ENCODE measurements at places on chromosomes 4 and X. TPM values are rescaled to one million over a fixed set of nuclear protein-coding genes. Genes with fewer than 3 reads are reported as not detected.

- peak; percentile 51 for DNase-seq
Observed at GRCh38 chr4:2745981-2746806, 9.9 kb downstream of the TNIP2 start.

DNA sequence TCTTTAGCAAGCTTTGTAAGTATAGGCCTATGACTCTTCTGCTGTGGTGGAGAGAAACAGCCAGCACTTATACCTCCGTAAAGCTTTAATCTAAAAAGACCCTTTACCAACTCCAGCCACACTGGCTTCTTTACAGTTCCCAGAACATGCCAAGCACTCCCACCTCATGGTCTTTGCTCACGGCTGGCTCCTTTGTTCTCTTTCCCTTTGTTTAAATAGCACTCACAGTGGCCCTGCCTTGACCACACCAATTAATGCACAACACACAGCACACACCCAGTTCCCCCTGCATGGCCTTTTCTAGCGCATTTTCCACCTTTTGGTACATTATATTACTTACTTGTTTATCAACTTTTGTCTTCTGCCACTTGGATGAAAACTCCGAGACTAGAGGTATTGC lies 18.9 kb downstream of the PPID start:
- DNase-seq, result no peak

- no peak for DNase-seq
Observed at GRCh38 chrX:18017411-18017810, 156.3 kb upstream of the RAI2 start.

- no peak for DNase-seq
Observed at GRCh38 chr4:147958057-147958456, 226.2 kb downstream of the ARHGAP10 start.

GRCh38 chr4:4598851-4599411 lies 57.1 kb upstream of the STX18 start:
- DNase-seq, result no peak

DNA sequence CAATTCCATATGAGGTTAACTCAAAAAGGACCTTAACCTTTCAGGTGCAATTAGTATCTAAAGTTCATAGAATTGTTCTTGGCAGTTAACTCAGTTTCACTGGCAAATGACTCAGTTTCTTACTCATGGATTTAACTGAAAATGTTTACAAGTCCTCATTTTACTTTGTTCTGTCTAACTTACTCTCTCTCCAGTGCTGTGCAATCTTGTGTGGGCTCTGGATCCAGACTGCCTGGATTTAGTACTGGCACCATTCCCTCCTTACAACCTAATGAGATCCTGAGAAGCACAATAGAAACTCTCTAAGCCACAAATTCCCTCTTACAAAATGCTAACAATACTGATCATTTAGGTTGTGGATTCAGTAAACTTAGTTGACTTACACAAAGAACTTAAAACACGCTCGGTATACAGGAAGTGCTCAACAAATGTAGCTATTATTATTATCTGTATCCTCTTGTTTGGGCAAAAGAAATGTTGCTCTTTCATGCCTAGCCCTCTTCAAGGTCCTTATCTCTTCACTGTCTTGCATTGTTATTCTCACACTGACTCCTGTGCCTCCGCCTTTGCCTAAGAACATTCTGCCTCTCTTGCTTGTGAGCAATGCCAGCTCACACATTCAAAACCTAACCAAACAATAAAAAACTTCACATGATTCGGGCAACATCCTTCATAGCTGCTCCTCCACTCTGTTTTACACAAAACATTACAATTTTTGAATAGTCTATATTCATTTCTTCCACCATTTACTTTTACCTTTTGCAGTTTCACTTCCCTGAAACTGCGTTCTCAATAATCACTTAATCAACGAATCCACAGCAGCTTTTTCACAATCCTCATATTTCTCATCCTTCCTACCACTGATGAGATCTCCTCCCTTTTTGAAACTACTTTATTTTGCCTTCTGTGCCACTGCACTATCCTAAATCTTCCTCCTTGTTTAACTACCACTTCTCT lies 91.8 kb downstream of the PDE5A start:
- no peak for DNase-seq

DNA sequence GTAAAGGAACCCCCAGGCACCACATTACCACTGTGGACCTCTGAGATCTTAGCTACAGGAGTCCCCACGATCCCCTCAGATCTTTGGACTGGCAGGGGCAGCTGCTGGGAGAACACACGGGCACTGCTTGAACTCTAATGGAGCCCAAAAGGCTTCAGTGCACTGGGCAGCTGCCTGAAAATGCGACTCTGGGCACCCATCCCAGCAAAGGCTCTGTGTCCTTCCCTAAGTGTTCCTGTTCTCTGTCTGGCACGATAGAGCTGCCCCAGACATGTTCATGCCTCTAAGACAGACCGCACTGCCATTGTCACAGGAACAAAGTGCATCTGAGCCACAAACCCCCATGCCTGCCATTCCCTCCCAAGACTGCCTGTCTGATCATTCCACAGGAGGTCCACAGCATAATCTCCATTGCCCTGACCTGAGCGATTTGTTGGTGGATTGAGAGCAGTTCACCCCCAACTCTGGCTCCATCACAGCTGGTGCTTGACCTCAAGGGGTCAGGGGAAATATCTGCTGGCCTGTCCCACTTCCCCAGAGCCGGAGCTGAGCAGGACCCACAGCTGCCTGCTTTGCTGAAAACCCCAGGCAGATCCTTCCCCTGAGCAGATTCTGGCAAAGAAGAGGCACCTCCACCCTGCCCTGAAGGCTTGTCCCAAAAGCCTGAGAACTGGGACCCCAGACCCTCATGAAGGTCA lies 436.0 kb upstream of the INTU start:
- no peak for DNase-seq

Gene BTC
- total RNA-seq, result 2.9 TPM

DNA sequence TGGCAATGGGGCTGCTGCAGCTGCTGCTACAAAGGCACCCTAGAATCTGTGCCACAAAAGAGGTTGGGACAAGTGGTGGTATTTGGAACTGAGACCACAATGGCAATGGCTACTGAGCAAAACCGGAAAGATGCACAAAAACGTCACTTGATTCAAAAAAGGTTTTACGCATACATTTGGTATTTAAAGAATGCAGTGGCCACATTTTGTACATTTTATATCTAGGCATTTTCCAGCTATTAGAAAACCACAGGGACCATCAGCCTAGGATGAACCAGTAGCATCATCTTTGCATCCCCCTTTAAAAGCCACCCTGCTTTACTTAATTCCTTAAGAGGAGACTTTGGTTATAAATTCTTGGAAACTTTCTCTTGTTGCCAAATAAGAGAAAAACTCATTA lies 104.8 kb upstream of the CXCL13 start:
- DNase-seq, result no peak

Gene USP51
- total RNA-seq, result 4.2 TPM

DNA sequence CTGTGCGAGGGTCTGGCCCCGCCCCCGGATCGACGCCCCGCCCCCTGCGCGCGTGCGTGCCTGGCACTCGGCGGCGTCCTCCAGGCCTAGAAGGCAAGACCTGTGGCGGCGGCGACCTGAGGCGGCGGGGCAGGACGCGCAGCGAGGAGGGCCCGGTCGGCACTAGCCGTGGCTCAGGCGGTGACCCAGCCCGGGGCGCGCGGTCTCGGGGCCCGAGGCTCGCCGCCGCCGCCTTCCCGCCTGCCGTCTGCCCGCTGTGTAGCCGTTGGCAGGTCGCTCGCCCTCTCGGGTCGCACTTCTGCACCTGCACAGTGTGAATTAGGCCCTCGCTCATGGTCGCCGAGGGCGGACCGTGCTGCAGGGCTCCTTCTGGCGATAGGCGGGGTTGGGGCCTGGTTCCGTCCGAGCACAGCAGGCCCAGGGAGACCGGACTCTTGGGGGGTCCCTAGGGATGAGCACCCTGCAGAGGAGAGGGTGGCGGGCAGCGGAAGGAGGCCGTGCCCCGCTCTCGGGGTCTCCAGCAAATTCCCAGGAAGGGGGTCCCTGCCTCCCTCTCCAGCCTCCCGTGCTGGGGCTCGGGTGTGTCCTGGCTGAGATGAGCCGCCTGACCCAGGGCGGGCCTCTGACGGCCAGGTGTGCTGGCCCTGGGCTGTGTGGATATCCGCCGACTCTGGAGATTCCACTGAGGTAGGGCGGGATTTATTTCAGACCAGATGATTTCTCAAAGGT lies 557 bp upstream of the FAM53A start:
- no peak for DNase-seq

DNA sequence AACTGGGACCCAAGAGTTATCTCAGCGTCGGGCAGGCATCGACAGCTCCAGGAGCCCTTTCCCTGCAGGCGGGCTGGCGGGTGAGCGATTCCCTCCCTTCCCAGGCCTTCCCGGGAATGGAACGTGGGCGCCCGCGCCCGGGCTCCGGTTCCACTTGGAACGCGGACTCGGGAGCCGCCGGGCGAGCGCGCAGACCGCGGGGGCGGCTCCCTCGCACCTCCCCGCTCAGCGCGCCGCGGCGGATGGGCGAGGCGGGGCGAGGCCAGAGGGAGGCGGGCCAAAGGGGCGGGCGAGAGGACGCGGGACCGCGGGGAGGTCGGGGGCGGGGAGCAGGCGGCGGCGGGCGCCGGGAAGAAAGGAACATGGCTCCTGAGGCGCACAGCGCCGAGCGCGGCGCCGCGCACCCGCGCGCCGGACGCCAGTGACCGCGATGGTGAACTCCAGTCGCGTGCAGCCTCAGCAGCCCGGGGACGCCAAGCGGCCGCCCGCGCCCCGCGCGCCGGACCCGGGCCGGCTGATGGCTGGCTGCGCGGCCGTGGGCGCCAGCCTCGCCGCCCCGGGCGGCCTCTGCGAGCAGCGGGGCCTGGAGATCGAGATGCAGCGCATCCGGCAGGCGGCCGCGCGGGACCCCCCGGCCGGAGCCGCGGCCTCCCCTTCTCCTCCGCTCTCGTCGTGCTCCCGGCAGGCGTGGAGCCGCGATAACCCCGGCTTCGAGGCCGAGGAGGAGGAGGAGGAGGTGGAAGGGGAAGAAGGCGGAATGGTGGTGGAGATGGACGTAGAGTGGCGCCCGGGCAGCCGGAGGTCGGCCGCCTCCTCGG lies at the start of gene PKD2:
Gene PKD2, plus strand, starts transcription at position 332 of the 818 bp plus-strand sequence. Its CDS starts 99 bp downstream, at position 431.
- DNase-seq, result peak; percentile 88

GRCh38 chrX:109918753-109919152 lies 84.2 kb upstream of the TMEM164 start:
- DNase-seq, result no peak

Gene ADRA2C
- 2.5 TPM for total RNA-seq

Gene MAGEA4
- total RNA-seq, result not detected
